Activated T-helper 2 cell treated with anti-CD3 and anti-CD28 coated beads, Interferon-gamma antibody, Interleukin-2, Interleukin-4, amounts not matched to agents 10 μg/mL and 5 μg/mL and 100 μg/mL, durations not matched to agents 14 hours and 24 hours and 36 hours (primary cell): ENCODE measurements at places on chromosomes 7 and 10.

- H3K36me3 ChIP-seq = no peaks in the 10 kb centered on the region
- H3K27me3 ChIP-seq = no peaks in the 10 kb centered on the region
- no peaks in the 10 kb centered on the region for H3K4me1 ChIP-seq
- no peak overlapping the region for H3K27ac ChIP-seq
- DNase-seq = no peak
Observed at GRCh38 chr10:124005991-124006392, 87.4 kb downstream of the CHST15 start.

DNA sequence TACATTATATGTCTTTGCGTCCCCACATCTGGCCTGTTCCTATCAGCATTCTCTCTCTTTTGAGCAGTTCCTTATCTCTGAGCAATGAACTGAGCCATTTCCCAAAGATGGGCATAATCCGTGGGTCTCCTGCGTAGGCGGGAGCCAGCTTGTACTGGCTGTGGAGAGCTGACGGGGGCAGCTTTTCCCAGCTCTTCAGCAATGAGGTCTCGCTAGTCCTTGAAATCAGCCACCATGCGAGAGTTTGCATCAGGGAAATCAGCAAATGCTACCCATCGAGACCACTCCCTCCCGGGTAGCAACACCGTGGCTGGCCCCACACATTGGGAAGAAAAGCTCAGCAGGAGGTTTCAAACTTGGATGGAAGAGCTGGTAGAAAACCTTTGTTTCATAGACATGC is 51.9 kb upstream of the FAM180A start:
- H3K27ac ChIP-seq = no peak overlapping the region
- DNase-seq = no peak
- peaks cover 1% of the 10 kb centered on the region for H3K4me1 ChIP-seq
- H3K4me3 ChIP-seq = no peak overlapping the region
- no peaks in the 10 kb centered on the region for H3K36me3 ChIP-seq
- H3K27me3 ChIP-seq = peaks cover 13% of the 10 kb centered on the region

GRCh38 chr10:94963901-94964300 is 25.4 kb downstream of the CYP2C9 start:
- H3K27me3 ChIP-seq = no peaks in the 10 kb centered on the region
- H3K4me3 ChIP-seq = no peak overlapping the region
- no peak overlapping the region for H3K27ac ChIP-seq
- DNase-seq = no peak

DNA sequence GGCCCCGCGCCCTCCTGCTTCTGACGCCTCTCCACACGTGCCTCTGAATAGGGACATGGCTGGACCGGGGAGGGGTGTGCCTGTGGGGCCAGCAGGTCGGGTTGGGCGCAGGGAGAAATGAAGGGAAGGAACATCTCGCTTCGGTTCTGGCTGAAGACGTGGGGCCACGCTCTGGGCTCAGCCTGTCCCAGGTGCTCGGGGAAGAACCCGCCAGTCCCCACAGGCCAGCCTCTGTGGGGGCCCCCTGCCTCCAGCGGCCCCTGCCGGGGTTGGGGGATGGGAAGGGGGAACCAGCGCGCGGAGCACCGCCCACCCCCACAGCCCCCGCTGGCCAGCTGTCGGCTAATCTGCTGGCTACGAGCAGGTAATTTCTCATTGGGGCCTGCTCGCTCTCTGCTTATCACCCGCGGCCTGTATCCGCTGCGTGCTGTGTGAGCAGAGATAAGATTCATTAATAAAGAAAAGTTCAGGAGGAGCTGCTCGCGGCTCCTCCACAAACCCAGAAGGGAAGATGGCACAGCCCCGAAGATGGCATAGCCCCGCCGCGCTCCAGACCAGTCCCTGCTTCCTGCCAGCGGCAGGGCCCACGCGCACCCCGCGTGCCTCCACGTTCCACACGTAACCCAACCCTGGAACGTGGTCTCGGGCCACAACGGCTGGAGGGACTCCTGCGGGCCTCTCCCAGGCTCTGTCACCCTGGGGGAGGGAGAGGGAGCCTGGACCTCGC is 186.2 kb downstream of the ELFN1 start:
- no peak for DNase-seq
- no peak overlapping the region for H3K4me3 ChIP-seq
- H3K36me3 ChIP-seq = peaks cover 3% of the 10 kb centered on the region
- no peak overlapping the region for H3K27ac ChIP-seq

DNA sequence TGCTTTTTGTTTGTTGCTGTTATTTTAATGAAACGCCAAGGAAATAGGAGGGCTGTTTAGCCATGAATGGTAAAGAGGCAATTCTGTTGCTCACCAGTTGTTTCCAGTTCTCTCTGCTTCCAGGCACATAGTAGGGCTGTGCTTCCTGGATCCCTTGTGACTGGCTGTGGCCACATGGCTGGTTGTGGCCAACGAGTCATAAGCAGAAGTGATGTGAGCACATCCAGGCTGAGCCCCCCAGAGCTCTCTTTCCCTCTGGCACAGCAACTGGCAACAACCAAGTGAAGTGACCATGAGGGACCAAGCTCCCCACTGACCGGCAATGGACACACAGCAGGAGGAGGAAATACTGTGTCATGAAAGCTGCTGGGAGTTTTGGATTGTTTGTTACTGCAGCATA is 10.3 kb downstream of the GRID1 start:
- H3K4me1 ChIP-seq = no peaks in the 10 kb centered on the region
- peaks cover 15% of the 10 kb centered on the region for H3K27me3 ChIP-seq
- no peak overlapping the region for H3K27ac ChIP-seq
- H3K36me3 ChIP-seq = no peaks in the 10 kb centered on the region
- DNase-seq = no peak
- H3K4me3 ChIP-seq = no peak overlapping the region

DNA sequence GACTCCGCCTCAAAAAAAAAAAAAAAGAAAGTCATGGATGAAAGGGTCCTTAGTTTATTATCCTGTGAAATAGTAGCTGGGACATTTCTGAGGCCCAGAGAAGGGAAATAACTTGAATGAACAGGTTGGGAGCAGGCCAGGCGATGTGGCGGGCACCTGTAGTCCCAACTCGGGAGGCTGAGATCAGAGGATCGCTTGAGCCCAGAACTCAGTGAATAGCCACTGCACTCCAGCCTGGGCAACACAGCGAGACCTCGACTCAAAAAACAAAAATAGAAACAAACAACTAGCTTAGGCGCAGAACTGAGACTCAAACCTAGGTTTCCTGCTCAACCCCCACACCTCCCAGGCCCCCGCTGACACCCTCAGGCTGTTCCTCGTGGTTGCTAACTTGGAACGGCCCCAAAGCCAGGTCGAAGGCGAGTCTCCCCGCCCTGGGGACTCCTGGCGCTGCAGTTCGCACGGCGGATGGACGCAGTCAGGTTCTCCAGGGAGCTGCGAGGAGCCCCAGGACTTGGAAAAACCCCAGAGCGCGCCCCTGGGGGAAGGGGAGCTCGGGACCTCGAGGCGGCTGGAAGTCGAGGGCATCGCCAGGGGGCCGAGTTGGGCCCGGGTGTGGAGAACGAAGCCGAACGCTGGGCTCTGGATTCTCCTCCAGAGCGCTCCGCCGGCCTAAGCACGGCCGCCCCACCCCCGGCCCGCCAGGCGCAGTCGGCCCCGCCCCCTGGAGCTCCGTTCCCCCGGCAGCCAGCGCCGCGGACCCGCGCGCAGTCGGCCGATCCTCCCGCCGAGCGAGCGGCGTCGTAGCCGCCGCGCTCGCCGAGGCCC is at the start of gene STOX1:
Gene STOX1 (plus strand): TSS at position 768 of the 828 bp plus-strand sequence. CDS start 93 bp downstream, outside the sequence.
- H3K4me3 ChIP-seq = peak within 1 kb of the TSS; percentile 72
- no peak within 1 kb of the TSS for H3K27ac ChIP-seq
- peaks cover 19% of the 10 kb centered on the region for H3K27me3 ChIP-seq
- peak; percentile 50 for DNase-seq

DNA sequence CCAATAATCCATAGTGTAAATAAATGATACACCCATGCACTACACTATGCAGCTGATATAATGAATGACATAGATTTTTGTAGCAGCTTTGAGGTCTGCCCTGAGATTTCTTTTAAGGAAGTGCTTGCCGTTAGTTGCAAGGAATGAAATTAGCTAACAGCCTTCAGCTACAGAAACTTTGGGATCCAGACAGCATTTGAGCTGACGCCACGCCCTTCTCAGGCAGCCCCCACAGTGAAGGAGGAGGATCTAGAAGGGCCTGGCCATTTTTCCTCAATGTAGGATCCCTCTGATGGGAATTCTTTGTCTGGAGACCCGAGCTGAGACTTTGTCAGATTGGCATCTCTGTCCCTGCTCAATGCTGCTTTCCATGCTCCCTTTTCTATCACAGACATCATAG is 6.1 kb upstream of the PDK4 start:
- H3K36me3 ChIP-seq = no peaks in the 10 kb centered on the region
- no peak overlapping the region for H3K27ac ChIP-seq
- no peaks in the 10 kb centered on the region for H3K4me1 ChIP-seq
- peaks cover 6% of the 10 kb centered on the region for H3K27me3 ChIP-seq
- no peak overlapping the region for H3K4me3 ChIP-seq

- H3K4me1 ChIP-seq = no peaks in the 10 kb centered on the region
- DNase-seq = no peak
- H3K27me3 ChIP-seq = no peaks in the 10 kb centered on the region
- H3K4me3 ChIP-seq = no peak overlapping the region
Observed at GRCh38 chr10:128625926-128626325, 499.7 kb upstream of the MKI67 start.

- peaks cover 8% of the 10 kb centered on the region for H3K27me3 ChIP-seq
- DNase-seq = no peak
- H3K27ac ChIP-seq = no peak overlapping the region
Observed at GRCh38 chr7:69820479-69821192, 222.4 kb downstream of the AUTS2 start.

- H3K4me3 ChIP-seq = no peak overlapping the region
- DNase-seq = no peak
- H3K27ac ChIP-seq = no peak overlapping the region
- no peaks in the 10 kb centered on the region for H3K36me3 ChIP-seq
Observed at GRCh38 chr10:4167216-4167615, 382.2 kb upstream of the KLF6 start.

DNA sequence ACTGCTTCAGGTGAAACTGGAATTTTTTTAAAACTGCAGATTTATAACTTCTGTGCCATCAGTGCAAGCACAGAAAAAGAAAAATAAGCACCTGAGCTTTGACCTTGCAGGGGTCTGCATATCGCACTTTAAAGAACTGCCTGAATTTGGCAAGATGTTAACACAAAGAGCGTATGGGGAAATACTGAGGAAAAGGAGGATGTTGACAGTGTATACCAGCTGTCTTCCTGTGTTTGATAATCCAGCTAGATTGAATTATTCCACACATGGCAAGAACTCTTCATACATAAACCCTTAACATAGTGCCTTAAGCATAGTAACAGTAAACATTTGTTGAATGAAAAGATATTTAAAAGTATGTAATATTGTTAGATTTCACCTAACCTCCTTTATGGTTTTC is 30.0 kb downstream of the SMC3 start:
- peaks cover 3% of the 10 kb centered on the region for H3K4me1 ChIP-seq
- no peak for DNase-seq
- no peaks in the 10 kb centered on the region for H3K27me3 ChIP-seq
- H3K4me3 ChIP-seq = no peak overlapping the region
- no peak overlapping the region for H3K27ac ChIP-seq
